ENCODE measurements at places on chromosomes 4 and X.

DNA sequence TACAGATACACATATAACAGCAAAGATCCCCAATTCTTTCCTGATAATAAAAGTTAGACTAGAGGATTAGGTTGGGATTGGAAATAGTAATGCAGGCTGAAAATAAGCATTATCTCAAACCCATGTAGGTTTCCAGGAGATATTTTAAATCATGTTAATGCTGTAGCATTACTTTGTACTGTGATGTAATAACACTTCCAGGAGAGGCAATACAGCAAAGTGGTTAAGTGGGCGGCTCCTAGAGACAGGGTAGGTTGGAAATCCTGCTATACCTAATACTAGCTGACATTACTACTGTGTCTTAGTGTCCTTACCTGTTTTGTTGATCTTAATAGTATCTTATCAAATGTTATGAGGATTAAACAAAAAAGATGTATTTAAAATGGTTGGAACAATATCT, 9.6 kb downstream of the PAICS start:
- DNase-seq = no peak

GRCh38 chrX:29587107-29587506, 628.3 kb upstream of the MAGEB2 start:
- DNase-seq = no peak

DNA sequence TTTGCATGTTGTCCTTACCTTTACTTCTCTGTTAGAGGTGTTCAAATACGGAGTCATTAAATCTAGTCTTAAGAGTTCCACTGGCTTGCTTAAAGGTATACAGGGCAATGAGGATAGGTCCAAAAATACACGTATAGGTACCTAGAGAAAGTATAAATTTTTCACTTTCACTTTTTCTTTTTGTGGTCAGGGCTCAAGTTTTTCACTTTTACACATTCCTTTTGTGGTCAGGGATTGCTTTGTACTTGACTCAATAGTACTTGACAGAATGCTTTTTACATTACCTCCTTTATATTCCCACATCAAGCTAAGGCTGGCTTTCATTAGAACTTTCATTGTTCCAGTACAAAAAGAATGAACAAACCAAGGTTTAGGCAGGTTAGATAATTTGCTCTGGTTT, 21.7 kb downstream of the TMEM184C start:
- no peak for DNase-seq

- DNase-seq = no peak
These were observed 128.7 kb downstream of the MID1IP1 start for GRCh38 chrX:38929966-38930421.

DNA sequence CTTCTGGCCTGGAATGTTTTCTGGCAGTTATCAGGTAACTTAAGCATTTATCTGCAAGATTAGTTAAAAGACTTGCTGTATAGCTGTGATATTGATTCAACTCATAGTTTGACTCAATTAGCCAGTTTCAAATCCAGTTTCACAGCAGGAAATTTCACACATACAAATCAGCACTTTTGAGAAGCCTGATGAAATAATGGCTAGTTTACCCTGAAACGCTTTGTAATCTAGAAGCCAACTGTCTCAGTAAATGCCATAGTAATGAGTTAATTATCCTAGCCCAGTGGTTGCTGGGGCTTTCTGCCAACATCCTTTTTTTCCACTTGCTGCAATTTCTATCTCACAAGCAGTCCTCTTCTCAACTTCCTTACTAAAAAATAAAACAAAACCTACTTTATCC, 53.1 kb downstream of the ARHGEF38 start:
- DNase-seq = no peak

- no peak for DNase-seq
These were observed 17.7 kb downstream of the SEL1L3 start for GRCh38 chr4:25844961-25845712.

DNA sequence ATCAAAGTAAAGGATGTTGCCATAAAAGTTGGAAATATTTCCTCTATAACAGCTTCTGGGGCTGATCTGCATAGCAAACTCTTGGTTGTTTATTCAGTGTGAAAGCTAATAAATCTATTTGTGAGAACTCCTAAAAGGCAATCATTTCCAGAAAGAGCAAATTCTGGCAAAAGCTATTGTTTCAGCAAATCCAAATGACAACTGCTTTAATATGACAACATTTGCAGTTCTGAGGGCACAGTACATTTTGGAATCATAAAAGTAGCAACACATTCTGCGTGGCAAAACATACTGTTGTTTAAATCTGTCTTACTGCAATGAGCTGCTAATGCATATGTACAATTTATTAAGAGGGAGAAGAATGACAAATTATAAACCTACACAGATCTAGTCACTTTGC, 818.1 kb downstream of the FSTL5 start:
- DNase-seq = no peak

GRCh38 chrX:125681058-125681457, 361.4 kb downstream of the TEX13C start:
- DNase-seq = no peak

- DNase-seq = no peak
These were observed 20.5 kb downstream of the TMEM187 start for GRCh38 chrX:153993079-153993478.

Measured in NCI-H2029 (cell line).